Fibroblast of skin of right biceps (primary cell): ENCODE measurements at places on chromosomes 2 and 18.

DNA sequence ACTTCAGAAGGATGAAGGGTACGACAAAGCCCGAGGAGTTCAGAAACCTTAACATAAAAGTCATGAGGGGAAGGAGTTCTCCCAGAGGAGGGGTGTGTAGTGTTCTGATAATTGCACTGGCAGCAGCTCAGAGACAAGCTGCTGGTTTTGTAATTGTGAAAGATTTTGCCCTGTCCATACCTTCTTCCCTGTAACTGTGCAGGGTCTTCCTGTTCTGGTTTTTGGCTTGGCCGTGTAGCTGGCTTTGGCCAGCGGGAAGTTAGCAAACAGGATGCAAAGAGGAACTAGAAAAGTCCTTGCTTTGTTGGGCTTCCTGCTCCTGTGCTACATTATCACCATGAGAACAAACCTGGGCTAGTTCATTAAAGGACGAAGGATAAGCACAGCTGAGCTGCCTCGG lies 160.8 kb downstream of the LPIN1 start:
- no peak for DNase-seq

GRCh38 chr2:182499706-182500470 lies 73.1 kb upstream of the PDE1A start:
- DNase-seq: peak; percentile 4

- DNase-seq: peak; percentile 48
Measured at GRCh38 chr2:43274055-43274454, 47.6 kb upstream of the ZFP36L2 start.

GRCh38 chr2:236799391-236800026 lies 229.9 kb downstream of the ACKR3 start:
- no peak for DNase-seq

- DNase-seq: no peak
Measured at GRCh38 chr2:113005030-113005509, at the start of gene IL36A. Gene IL36A (plus strand): TSS chr2:113005459. CDS start chr2:113005872, 413 bp downstream.

DNA sequence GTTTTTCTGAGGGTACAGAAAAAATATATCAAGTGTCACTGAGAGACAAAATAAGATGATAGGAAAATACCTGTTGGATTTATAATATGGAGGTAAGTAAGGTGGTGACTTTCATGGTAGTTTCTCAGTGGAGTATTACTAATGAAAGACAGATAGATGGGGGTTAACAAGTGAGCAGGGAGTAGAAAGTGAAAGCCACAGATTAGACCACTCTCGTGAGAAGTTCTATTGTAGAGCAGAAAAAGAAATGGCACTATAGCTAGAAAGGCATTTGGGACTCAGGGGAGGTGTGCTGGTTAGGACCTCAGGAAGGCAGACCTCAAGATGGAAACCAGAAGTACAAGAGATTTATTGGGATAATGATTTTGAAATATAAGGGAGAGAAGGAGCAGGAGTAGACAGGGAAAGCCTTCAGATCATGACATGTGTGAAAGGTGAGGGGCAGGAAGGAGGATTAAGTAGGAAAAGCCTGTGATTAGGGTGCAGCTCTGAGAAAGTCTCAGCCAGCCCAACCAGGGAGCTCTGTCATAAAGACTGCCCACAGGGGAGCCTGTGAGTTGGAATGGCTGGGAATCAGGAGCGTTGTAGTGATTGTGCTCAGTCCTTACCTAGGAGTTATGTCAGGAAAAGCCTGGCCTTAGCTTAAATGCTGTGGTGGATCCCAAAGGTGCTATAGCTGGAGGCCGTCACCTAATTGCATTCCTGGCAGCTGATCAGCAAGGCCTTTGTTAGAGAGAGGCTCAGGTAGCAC lies 198.1 kb downstream of the IKZF2 start:
- DNase-seq: no peak

- peak; percentile 30 for DNase-seq
Measured at GRCh38 chr2:237242091-237242536, 156.4 kb downstream of the COPS8 start.
